ENCODE measurements at places on chromosomes 6 and 20. TPM values are rescaled to one million over a fixed set of nuclear protein-coding genes. Genes with fewer than 3 reads are reported as not detected.

GRCh38 chr20:58763076-58763475 is 70.5 kb downstream of the NPEPL1 start:
- DNase-seq: no peak

GRCh38 chr20:29296256-29297230 is 1960.9 kb upstream of the DEFB115 start:
- DNase-seq: no peak

GRCh38 chr20:20970841-20971240 is 135.3 kb downstream of the LINC00237 start:
- no peak for DNase-seq

The ID1 gene
- total RNA-seq: 326 TPM

- DNase-seq: no peak
Observed at GRCh38 chr20:56724241-56724757, 95.2 kb downstream of the TFAP2C start.

GRCh38 chr6:112216662-112217551 is 37.5 kb downstream of the LAMA4 start:
- DNase-seq: no peak
